ENCODE measurements at places on chromosomes 4 and X. TPM values are rescaled to one million over a fixed set of nuclear protein-coding genes. Genes with fewer than 3 reads are reported as not detected.

- DNase-seq = no peak
Observed at GRCh38 chr4:2261853-2262144, at the start of gene MXD4. Gene MXD4 (minus strand): TSS chr4:2262109. CDS start chr4:2261980, 129 bp downstream.

DNA sequence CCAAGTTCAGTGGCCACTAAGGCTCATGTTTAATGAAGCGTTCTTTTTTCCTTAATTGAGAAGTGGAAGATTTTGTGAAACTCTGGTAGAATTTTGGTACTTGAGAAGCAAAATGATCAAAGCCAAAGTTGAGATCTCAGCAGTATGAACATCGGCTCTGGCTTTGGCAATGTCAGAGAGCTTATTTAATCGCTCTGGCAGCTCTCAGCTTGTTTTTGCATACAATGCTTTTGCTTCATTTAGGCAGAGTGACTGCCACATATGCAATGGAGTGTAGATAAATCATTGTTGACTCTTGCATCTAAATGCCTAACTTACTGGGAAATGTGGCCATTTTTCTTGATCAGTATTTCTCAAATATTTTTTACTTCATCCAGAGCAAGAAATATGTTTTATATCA, 135.7 kb downstream of the AASDH start:
- no peak for DNase-seq

The NOCT gene
- total RNA-seq = 23.2 TPM

The SLC10A4 gene
- total RNA-seq = not detected
